ENCODE measurements at places on chromosomes 3 and 15. TPM values are rescaled to one million over a fixed set of nuclear protein-coding genes. Genes with fewer than 3 reads are reported as not detected.

CYP8B1 gene
- not detected for total RNA-seq

LRRC31 gene
- total RNA-seq, result 0.04 TPM

GABRR3 gene
- not detected for total RNA-seq

PLSCR5 gene
- total RNA-seq, result not detected

NDN gene
- not detected for total RNA-seq

ANKUB1 gene
- total RNA-seq, result not detected

MAPKBP1 gene
- 23.8 TPM for total RNA-seq

CCDC54 gene
- total RNA-seq, result not detected

ALPK3 gene
- total RNA-seq, result 6.9 TPM
